ENCODE measurements at places on chromosomes 16 and 17. TPM values are rescaled to one million over a fixed set of nuclear protein-coding genes. Genes with fewer than 3 reads are reported as not detected.

Gene KRTAP17-1
- total RNA-seq, result not detected

Gene PLA2G15
- 6.6 TPM for total RNA-seq

Gene TOX3
- total RNA-seq, result not detected

GRCh38 chr17:21513012-21513570 is 136.9 kb downstream of the KCNJ12 start:
- no peak overlapping the region for H3K27ac ChIP-seq
- DNase-seq, result peak; percentile 65
- H3K27me3 ChIP-seq, result peaks cover 58% of the 10 kb centered on the region
- peaks cover 14% of the 10 kb centered on the region for H3K4me1 ChIP-seq
- H3K4me3 ChIP-seq, result peak overlapping the region; percentile 67
- H3K36me3 ChIP-seq, result no peaks in the 10 kb centered on the region

DNA sequence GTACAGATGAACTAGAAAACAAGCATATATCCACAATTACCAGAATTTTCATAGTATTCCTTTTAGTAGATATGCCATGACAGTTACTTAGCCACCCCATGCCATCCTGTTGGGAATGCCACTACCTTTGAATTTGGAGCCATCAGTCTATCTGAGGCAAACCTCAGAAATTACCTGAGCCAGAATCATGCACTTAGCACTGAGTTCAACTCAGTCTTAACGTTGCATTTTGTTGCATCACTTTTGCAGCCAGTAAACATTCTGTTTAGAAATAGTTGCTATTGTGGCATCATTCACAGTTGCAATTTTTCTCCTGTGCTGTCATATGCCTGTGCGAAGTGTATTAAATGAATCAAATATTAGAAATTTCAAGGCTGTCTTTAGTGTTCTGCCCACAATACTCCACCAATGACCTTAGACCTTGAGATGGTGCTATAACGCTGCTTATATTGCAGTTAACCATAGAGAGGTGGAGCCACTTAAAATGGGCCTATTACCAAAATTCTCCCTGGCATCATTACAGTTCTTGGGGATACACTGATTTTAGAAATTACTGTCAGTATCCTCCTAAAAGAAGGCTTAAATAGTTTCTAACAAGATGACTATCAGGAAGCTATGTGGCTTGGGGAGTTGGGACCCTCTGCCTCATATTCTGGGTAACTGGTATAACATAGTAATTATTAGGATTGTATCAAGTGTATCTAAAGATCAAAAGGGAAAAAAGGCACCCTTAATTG is 11.1 kb downstream of the PTRH2 start:
- peaks cover 39% of the 10 kb centered on the region for H3K4me1 ChIP-seq
- no peaks in the 10 kb centered on the region for H3K27me3 ChIP-seq
- DNase-seq, result no peak
- H3K4me3 ChIP-seq, result peak overlapping the region; percentile 33
- peak overlapping the region; percentile 69 for H3K27ac ChIP-seq
- peaks cover 11% of the 10 kb centered on the region for H3K36me3 ChIP-seq

Measured in T-helper 17 cell (primary cell).